Progenitor cell of endocrine pancreas (in vitro differentiated cells): ENCODE measurements at places on chromosomes 13 and 19. TPM values are rescaled to one million over a fixed set of nuclear protein-coding genes. Genes with fewer than 3 reads are reported as not detected.

DNA sequence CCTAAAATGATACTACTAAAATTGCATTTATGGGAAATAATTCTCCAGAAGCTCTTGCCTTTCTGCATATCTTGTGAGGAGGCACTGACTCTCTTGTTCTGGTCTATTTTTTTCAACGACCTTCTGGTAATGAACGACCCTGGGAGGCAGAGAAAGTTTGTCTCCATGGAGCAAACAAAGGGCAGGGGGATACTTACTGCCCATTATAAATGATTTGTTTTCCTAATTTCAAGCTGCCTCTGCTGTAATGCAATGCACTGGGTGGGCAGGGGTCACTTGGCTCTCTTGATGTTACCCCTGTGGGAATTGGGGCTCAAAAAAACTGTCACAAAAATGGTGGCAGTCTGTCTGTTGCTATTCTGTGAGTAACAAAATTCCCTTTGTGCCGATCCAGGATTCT, 643.2 kb downstream of the LIG4 start:
- H3K27me3 ChIP-seq = no peaks in the 10 kb centered on the region
- H3K36me3 ChIP-seq = no peaks in the 10 kb centered on the region
- H3K27ac ChIP-seq = no peak overlapping the region
- no peaks in the 10 kb centered on the region for H3K4me1 ChIP-seq
- no peak for DNase-seq

- no peak overlapping the region for H3K27ac ChIP-seq
- peaks cover 4% of the 10 kb centered on the region for H3K4me1 ChIP-seq
- peaks cover 24% of the 10 kb centered on the region for H3K36me3 ChIP-seq
- H3K4me3 ChIP-seq = no peak overlapping the region
Observed at GRCh38 chr19:24065243-24065642, 21.7 kb upstream of the ZNF254 start.

GRCh38 chr19:33278403-33279269, 23.7 kb downstream of the CEBPA start:
- no peak for DNase-seq
- no peaks in the 10 kb centered on the region for H3K36me3 ChIP-seq
- peaks cover 37% of the 10 kb centered on the region for H3K4me1 ChIP-seq
- no peak overlapping the region for H3K4me3 ChIP-seq
- no peaks in the 10 kb centered on the region for H3K27me3 ChIP-seq

DNA sequence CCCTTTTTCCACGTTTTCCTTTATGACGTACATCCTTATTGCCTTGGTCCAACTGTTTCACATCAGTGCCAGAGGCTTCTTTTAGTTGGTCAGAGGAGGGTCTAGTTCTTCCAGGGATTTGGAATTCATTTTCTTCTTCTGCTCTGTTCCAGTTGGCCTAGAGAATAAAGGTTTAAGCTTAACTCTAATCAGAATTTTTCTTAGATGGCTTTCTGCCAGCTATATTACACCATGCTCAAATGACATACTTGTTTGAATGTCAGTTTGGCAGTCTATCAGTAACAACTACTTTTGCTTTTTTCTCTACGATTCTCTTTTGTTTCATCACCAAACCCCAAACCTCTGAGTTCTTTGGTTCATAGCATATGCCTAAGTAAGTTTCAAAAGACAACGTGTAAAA, 16.8 kb downstream of the SPART start:
- no peak overlapping the region for H3K27ac ChIP-seq
- H3K4me1 ChIP-seq = peaks cover 3% of the 10 kb centered on the region
- H3K36me3 ChIP-seq = peaks cover 26% of the 10 kb centered on the region
- no peaks in the 10 kb centered on the region for H3K27me3 ChIP-seq
- DNase-seq = no peak

Gene SRRM5
- total RNA-seq = 0.64 and 0.79 TPM in 2 replicates
